ENCODE measurements at places on chromosomes 3 and 15.

DNA sequence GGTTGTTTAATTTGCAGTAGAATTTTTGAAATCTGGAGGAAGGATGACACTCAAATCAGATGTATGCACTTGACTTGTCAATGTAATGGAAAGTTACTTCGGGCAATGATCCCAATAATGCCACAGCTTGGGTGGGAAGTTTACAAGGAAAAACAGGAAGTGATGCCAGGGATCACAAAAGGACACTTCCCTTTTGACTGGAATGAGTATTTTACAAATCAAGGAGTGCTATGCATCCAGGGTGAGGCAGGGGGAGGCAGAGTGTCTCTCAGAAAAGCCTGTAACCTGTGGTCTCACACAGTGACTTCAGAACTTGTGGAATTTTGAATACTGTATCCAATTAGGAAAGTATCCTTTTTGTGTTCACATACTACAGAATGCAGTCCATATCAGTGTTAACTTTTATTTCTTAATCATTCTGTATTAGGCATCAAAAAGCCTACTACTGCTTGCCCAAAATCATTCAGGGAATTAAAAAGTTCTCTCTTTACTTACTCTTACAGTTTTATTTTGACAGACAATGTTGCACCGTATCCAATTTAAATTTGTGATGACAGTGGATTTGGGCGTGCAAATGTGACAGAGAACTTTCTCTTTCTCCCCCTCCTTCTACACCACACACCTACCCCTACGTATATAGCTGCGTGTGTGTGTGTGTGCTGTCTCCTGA is 445.1 kb downstream of the MECOM start:
- DNase-seq: peak; percentile 66

GRCh38 chr3:141103067-141103466 is 51.9 kb downstream of the SPSB4 start:
- no peak for DNase-seq

DNA sequence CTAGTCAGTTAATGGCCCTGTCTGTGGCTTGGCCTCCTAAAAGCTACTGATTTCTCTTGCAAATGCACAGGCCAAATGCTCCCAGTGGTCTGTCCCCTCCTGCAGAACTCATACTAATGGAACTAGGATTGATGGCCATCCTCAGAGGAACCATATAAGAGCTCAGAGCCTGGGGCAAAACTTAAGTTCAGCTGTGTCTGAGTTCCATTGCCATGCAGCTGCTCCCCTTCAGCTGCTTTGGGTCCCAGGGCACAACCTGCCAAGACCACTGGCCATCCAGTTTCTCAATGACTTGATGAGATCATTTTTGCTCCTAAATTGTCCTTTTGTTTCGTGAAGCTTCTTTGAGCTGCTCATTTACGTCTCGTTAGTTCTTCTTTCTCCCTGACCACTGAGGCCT is 529.5 kb upstream of the TBL1XR1 start:
- no peak for DNase-seq

GRCh38 chr3:155619118-155619915 is 125.6 kb downstream of the PLCH1 start:
- DNase-seq: no peak

GRCh38 chr3:117308353-117308752 is 598.8 kb downstream of the TUSC7 start:
- no peak for DNase-seq

- DNase-seq: peak; percentile 67
Measured at GRCh38 chr3:64259636-64260035, 34.4 kb upstream of the PRICKLE2 start.

DNA sequence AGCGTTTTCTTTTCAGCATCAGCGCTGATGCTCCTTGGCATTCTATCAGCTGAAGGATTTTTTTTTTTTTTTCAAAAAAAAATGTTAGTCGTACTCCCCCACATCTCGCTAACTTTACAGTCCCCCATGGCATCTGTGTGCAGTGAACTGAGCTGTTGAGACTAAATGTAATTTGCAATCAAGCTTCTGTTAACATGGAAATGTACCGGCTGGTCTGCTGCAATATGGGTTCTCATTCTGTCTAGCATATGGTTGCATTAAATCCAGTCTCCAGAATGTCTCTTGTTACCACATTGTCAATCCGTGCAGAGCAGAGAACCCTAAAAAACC is 32.2 kb upstream of the TPRG1 start:
- no peak for DNase-seq

DNA sequence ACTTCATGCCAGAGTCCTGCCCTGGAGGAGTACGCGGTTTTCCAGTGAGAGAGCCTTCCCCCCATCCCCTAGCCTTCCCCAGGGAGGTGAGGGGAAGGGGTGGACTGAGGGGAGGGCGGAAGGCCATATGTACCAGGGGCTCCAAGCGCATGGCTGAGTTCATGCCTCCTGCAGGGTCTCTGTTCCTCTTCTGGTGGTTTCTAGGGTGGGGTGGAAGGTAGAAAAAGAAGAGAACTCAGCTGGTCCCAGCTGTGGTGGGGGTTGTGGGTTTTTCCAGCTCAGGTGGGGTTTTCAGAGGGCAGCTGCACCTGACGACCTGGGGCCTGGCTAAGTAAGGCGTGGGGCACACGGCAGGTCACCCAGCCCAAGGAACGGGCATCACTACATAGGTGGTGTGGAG is 10.7 kb upstream of the IQSEC1 start:
- no peak for DNase-seq

GRCh38 chr15:97930230-97930629 is 30.3 kb upstream of the ARRDC4 start:
- no peak for DNase-seq

DNA sequence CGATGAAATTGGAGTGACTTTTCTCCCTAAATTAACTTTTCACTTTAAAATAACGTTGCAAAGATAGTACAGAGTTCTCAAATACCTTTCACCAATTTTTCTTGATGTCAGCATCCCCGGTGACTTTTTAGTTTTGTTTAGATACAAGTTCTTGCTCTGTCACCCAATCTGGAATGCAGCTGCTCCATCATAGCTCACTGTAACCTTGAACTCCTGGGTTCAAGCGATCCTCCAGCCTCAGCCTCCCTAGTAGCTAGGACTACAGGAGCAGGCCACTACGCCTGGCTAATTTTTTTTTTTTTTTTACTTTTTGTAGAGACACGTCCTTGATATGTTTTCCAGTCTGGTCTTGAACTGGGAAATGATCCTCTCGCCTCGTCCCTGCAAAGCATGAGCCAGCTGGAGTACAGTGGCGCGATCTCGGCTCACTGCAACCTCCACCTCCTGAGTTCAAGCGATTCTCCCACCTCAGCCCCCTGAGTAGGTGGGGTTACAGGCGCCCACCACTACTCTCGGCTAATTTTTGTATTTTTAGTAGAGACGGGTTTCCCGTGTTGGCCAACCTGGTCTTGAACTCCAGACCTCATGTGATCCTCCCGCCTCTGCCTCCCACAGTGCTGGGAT is 747 bp downstream of the NSUN3 start:
- peak; percentile 7 for DNase-seq

- DNase-seq: no peak
Measured at GRCh38 chr3:10279384-10280176, 13.2 kb downstream of the GHRL start.

GRCh38 chr15:94400526-94401298 is 169.4 kb downstream of the MCTP2 start:
- no peak for DNase-seq

DNA sequence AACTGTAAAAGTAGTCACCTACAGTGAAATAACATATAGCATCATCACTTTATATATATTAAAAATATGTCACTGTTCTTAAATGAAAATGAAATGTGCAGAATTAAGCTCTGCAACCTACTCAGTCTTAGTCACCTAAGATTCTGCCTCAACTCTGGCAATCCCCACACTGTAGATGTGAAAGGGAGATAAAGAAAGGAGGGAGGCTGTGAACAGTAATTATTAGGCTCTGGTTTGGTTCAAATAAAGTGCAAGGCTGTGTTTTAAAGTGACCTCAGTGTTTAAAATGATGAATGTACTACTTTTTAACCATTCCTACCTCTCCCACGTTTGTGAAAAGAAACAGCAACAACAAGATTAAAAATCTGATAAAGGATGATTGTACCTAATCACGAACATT is 72.2 kb downstream of the ATP8B4 start:
- DNase-seq: no peak

- no peak for DNase-seq
Measured at GRCh38 chr15:95739131-95739530, 591.4 kb upstream of the NR2F2 start.

GRCh38 chr3:53606793-53607192 is 112.4 kb downstream of the CACNA1D start:
- DNase-seq: no peak

- no peak for DNase-seq
Measured at GRCh38 chr3:168807448-168807847, 711.7 kb upstream of the GOLIM4 start.

DNA sequence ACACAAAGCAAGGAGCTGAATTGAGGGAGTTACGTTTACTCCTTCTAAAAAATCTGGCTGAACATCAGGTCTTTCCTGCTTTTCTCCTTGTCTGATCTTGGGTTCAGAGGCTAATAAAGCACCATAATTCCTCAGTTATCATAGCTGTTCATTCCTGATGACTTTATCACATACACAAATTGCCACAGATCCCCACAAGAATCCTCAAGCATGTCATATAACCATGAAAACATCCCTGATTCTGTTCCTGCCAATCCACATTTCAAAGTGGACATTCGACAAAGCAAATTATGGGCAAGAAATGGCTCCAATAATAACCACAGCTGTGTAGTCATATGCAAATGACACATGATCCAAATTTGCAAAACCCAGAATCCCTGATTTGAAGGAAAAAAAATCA is 321.3 kb downstream of the MEX3B start:
- peak; percentile 12 for DNase-seq

GRCh38 chr3:45105855-45106671 is 40.1 kb downstream of the CDCP1 start:
- DNase-seq: peak; percentile 83

GRCh38 chr3:29922992-29923746 is 642.3 kb downstream of the RBMS3 start:
- peak; percentile 90 for DNase-seq

DNA sequence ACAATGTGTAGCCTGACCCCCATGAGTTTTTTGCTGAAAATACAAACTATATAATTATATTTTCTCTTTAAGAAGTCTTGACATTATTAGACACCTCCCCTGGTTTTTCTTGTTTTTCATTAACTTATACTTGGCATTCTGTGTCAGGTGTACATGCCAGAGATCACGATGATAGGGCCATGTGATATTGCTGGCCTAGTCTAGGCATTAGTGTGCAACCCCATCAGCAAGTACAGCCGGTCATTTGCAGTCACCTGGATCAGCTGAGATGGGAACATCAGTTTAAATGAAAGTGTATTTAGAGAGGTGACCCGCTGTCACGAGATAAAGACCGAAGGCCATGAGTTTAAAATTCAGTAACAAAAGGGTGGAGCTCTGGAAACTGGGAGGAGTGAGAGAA is 12.6 kb upstream of the SPPL2A start:
- no peak for DNase-seq

GRCh38 chr3:171230865-171231264 is 204.3 kb upstream of the SLC2A2 start:
- DNase-seq: no peak

DNA sequence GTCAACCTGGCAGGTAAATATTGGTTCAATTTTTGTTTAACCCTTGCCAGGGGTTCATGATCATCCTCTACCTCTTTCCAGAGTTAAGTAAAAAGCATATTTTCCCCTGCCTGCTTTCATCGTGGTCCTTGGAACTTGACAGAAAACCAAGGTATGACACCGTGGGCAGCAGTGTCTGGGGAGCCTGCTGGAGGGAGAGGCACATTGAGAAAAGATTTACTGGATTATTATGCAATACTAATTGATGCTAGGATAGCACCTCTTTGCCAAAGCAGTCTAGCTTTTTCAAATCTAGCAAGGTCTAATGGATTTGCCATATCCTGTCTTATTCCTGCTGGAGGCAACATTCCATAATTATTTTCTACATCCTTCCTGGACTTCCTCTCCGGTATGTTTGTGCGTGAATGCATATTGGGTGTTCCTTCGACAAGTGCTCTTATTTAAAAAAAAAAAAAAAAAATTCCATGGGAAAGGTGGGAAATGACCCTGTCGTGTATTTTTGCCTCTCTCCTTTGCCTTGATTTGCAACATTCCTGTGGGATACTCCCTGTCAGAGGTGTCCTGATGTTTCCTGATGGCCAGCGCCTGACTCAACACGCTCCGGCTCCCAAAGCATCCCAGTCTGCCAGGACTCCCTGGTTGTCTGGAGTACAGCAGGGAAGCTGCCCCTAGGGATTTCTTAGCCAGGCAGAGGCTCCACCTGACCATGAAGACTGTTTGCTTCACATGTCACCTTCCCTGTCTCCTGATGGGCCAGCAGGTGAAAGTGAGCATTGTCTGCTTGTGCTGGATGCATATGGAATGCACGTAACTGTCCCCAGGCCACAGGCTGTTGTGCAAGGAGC is 6.3 kb downstream of the BHLHE40 start:
- DNase-seq: peak; percentile 73

DNA sequence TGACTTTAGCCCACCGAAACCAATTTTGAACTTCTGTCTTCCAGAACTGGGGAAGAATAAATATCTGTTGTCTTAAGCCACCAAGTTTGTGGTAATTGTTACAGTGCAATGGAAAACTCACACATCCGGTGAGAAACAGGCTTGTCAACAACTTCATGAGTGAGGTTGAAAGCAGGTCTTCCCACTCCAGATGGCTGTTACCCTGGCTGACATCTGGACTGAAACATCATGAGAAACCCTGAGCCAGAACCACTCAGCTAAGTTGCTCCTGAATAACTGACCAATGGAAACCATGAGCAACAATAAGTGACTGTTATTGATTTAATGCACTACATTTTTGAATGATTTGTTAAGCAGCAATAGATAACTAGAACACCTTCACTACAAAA is 10.3 kb downstream of the ACSBG1 start:
- no peak for DNase-seq

DNA sequence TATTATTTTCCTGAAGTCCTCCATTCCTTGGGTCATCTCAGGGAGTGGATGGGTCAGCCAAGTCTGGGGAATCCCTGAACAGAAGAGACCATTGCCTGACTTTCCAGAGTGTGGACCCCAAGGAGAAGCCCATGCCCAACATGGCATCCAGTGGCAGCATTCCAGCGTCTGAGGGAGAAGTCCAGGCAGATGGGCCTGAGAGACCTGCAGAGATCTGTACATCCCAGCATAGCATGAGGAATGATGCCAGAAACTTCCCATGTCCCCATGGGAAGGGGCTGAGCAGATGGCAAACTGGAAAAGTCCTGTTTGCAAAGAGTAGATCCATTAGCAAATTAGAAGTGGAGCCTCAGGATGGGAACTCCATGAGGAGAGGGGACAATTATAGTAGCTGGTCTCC is 17.6 kb upstream of the COLQ start:
- DNase-seq: no peak

GRCh38 chr3:127264292-127264691 is 23.6 kb downstream of the PRR20G start:
- DNase-seq: peak; percentile 11

- DNase-seq: no peak
Measured at GRCh38 chr15:67551207-67551743, 8.8 kb downstream of the MAP2K5 start.

- no peak for DNase-seq
Measured at GRCh38 chr3:138139691-138140090, 7.5 kb upstream of the A4GNT start.

GRCh38 chr3:58863206-58863605 is 186.6 kb downstream of the CFAP20DC start:
- DNase-seq: no peak

GRCh38 chr3:15506571-15506970 is 14.9 kb downstream of the COLQ start:
- no peak for DNase-seq

Data from fibroblast of skin of back (primary cell).